ENCODE measurements at places on chromosomes 3 and 15.

DNA sequence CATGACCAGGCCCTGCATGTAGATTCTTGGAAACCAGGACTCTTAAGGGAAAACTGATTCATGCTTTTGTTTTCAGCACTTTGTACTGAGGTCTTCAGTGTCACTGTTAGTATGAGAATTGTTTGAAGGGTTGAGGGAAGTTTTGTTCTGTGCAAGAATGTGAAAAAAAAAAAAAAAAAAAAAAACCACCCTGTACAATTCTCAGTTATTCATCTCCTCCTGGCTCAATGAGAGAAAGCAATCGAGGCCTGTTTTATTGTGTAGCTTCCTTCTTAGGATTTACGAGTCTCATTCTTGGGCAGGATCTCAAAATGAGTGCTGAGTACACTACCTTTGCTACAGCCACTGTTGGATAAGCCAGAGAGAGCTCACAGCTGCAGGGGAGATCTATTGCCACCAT, 469.5 kb downstream of the CNTN4 start:
- no peak for DNase-seq

DNA sequence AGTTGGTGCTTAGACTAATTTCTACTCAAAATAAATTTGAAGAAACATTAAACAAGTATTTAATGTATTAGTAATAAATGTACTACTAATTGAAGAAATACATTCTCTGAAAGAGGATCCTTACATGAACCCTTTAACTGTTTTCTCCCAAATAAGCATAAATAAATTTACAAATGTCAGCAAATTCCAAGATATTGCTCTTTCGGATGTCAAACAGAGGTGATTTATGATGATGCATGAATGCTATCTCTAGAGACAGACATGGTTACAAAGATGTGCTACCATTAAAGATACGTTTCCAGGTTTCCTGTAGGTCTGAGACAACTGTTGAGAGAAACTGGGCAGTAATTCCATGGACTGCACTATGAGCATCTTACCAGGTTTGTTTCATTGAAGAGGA, 629 bp downstream of the GABRR3 start:
- DNase-seq = no peak

- no peak for DNase-seq
Observed at GRCh38 chr3:167919590-167919989, 176.1 kb downstream of the GOLIM4 start.

- no peak for DNase-seq
Observed at GRCh38 chr3:20069178-20069532, 28.9 kb downstream of the KAT2B start.

- no peak for DNase-seq
Observed at GRCh38 chr15:73630921-73631362, 2.2 kb downstream of the NPTN start.

DNA sequence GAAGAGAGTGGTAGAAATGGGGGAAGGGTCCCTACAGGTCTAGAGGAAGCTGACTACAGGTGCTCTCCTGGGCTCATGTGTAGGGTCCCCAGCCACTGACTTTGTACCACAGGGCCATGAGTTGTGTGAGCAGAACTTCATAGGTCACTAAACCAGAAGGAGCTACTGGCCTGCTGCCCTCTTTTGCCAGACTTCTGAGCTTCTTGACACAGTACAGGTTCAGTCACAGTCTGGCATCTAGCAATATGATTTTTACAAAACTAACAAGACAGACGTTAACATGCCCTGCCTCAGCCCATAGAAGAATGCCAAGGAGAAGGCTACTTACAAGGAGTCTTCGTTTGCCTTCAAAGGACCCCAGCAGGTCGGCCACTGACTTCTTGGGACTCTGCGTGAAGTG, 3.2 kb downstream of the CCDC80 start:
- no peak for DNase-seq

DNA sequence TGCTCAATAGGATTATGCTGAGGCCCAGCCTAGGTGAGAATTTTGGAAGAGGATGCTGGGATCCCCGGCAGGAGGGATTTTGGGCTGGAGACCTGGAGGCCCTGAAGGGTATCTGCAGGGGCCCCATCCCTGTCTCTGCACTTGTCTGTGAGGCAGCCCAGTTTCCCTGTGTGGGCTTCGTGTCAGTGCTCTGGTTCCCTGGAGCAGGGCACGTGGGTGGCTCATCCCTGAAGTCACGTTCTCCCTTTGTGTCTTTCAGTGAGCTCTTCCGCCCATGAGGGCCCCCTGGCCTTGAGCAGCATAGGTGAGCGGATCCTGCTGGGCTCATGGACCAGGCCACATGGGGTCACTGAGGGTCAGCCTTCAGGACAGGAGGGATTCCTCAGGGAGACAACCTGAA, 217.9 kb downstream of the SNRPN start:
- no peak for DNase-seq

GRCh38 chr3:65037861-65038260, 350.1 kb upstream of the ADAMTS9 start:
- DNase-seq = no peak

DNA sequence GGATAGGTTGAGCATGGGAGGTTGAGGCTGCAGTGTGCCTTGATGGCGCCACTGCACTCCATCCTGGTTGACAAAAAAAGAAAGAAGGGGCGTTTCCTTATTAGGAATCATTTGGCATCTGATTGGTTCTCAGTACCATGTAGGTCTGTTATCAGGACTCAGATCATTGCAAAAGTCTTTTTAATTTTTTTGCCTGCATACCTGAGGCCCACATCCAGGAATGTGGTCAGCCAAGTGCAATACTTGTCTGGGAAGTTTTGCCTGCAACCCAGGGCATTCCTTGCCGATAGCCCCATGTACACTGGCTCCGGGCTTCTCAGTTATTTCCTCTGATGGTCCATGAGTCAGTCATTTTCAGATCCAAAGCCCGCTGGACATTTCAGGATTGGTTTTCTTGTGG, 50.1 kb upstream of the CRTC3 start:
- DNase-seq = peak; percentile 96

- DNase-seq = no peak
Observed at GRCh38 chr3:27385504-27385903, 16.3 kb upstream of the NEK10 start.

DNA sequence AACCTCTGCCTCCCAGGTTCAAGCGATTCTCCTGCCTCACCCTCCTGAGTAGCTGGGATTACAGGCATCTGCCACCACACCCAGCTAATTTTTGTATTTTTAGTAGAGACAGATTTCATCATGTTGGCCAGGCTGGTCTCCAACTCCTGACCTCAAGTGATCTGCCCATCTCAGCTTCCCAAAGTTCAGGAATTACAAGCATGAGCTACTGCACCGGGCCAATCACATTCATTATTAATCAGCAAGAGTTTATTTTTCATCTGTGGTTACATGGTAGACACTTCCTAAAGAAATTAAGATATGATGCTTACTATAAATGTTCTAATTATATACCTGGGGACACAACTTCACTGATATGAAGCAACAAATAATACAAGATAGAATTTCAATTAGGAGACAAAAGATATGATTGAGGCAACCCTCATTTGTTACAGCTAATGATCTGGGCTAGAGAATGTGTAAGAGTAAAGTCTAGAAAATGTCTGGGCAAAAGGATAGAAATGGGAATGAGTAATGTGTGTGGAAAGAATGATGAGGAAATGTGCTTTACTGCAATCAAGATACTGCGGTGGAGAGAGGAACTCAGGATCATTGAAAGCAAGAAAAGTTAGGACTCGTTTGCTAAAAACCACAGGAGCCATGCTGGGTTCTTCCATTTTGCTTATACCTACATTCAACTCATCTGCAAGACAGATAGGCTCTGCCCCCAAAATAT, 366.8 kb downstream of the ZIC1 start:
- peak; percentile 9 for DNase-seq

DNA sequence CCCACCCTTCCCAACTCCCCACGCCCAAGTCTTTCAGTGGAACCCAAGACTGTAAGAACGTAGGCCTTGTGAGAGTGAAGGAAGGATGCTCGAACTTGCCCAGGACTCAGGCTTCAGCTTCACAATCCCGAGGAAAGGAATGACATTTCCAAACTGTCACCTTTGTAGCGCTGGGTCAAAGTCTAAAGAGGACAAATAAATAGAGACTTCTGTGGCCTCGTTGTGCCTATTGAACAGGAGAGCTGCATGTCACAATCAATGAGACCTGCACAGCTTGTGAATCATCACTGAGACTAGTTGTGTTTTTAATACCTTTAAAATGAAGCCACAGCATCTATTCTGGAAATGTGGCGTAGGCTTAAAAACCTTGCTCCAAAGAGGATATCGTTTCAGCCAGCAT, 222.8 kb upstream of the ST8SIA2 start:
- DNase-seq = no peak

DNA sequence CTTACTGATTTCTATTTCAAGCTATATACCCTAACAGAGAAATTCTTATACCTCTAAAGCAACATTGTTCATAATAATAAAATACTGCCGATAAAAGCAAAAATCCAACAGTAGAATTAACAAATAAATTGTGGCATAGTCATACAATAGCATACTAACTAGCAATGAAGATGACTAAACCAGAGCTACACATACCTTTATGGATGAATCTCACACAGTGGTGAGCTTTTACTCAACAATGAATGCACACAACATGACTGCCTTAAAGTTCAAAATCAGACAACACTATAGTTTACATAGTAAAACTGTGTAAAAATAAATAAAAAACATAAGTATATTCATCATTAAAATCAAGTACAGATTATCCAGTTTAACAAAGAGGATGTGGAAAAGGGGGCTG, 99.1 kb downstream of the NR1I2 start:
- DNase-seq = no peak

DNA sequence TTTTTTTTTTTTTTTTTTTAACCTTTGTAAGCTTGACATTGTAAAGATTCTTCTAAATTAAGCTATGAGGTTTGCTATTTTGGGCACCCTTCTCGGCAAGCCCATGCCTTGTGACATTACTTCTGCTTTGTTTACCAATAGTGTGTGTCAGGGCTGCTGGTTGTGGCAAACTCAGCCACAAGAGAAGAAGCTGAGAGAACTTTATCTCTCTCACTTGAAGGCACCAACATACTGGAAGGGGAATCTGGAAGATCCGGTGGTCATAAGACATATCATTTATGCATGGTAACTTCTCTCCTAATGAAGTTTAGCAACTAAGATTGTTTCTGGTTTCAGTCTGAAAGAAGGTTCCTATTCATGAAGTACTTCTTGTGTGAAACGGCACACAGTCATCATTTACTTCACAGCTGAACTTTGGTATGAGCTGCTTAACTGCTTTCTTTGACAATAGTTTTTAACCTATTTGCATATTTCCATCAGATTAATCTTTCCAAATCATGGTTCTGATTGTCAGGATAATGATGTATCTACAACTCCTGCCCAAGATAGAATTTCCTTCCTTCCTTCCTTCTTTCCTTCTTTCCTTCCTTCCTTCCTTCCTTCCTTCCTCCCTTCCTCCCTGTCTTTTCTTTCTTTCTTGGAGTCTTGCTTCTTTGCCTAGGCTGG, 189.3 kb downstream of the NFKBIZ start:
- no peak for DNase-seq

DNA sequence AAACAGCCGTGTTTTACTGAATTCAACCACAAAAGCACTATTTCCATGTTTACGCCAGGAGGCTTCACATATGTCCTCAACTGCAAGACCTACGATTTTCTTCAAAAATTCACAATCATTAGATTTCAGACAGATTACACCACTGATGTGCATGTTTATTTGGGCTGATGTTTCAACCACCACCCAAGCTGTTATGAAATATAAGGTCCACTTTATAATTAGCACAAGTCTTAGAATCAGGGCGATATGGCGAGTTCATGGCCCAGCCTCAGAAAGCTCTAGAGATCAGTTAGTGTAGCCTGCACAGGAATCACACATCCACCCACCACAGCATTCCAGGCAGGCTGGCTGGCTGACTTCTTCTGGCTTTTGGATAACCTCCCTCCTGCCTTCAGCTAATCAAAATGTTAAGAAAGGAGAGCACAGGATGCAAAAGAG, 15.4 kb downstream of the SH3BP5 start:
- peak; percentile 81 for DNase-seq

DNA sequence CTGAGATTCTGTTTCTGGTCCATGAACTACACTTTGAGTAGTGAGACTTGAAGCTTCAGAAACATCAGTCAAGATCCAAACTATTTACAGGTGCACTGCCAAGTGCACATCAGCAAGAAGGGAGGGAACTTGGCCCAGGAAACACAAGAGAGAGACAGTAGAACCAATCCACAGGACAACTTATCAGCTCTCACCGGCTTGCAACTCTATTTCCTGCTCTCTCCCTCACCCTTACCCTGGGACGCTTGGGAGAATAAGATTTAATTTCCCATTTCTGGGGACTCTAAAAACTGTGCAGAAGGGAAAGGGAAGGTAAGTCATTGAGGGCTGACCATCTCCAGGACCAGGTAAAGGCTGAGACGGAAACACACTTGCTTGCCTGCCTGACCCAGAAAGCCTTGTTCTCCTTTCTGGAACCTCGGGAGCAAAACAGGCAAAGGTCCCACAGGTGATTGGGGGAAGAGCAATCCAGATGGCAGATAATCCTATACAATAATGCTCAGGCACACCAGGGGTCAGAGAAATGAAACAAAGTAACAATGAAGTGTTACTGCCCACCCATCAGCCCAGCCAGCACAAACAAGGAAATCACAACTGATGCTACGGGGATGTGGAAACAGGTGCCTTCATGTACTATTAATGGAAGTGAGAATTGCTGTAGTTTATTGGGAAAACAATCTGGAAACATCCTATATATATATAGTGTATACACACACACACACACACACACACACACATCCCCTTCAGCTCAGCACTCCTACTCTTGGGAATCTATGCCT, 154.4 kb downstream of the XXYLT1 start:
- no peak for DNase-seq

GRCh38 chr3:13233487-13234485, 160.6 kb upstream of the IQSEC1 start:
- no peak for DNase-seq

DNA sequence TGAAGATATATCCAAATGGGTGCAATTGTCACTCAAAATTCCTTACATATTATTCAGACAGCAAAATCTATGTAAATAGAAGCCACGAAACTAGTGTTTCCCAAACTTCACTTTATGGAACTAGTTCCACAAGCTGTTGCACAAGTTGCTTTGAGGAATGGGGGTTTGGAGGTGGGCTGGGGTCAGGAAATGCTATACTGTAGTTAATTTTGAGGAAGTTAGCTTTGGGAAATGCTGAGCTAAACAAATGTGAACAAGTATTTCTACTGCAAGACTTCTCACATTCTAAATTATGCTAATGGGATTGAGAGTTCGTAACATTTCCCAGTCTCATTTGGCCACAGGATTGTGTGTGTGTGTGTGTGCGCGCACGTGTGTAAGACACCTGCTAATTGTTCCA, 28.7 kb upstream of the SAMMSON start:
- DNase-seq = no peak
